ENCODE measurements at places on chromosomes 11 and 22. TPM values are rescaled to one million over a fixed set of nuclear protein-coding genes. Genes with fewer than 3 reads are reported as not detected.

Gene C11orf87
- total RNA-seq = not detected

Gene SLC37A4
- 9.3 TPM for total RNA-seq

Gene SLC7A4
- total RNA-seq = 0.23 TPM

Gene B4GAT1
- total RNA-seq = 36.6 TPM

Gene TRIM48
- total RNA-seq = not detected

Gene DRICH1
- not detected for total RNA-seq

Gene USH1C
- not detected for total RNA-seq

Gene OR4A15
- total RNA-seq = not detected

Gene RIC3
- total RNA-seq = 19.9 TPM

Gene CDC42BPG
- 0.46 TPM for total RNA-seq

Gene WT1
- not detected for total RNA-seq

Gene MMP3
- 1.3 TPM for total RNA-seq

Gene DDTL
- total RNA-seq = 0.91 TPM

Gene APLNR
- 1.7 TPM for total RNA-seq

Gene RIMBP3C
- not detected for total RNA-seq

- no peak for DNase-seq
- H3K4me3 ChIP-seq = no peak overlapping the region
- no peaks in the 10 kb centered on the region for H3K27me3 ChIP-seq
- H3K27ac ChIP-seq = no peak overlapping the region
- no peaks in the 10 kb centered on the region for H3K4me1 ChIP-seq
Measured at GRCh38 chr22:30781271-30781875, 86.7 kb downstream of the OSBP2 start.

- H3K27me3 ChIP-seq = no peaks in the 10 kb centered on the region
- H3K27ac ChIP-seq = no peak overlapping the region
- no peak for DNase-seq
Measured at GRCh38 chr11:78790784-78791183, 216.1 kb upstream of the NARS2 start.

GRCh38 chr11:57164317-57164716 lies 17.4 kb upstream of the LRRC55 start:
- no peaks in the 10 kb centered on the region for H3K36me3 ChIP-seq
- H3K4me1 ChIP-seq = no peaks in the 10 kb centered on the region
- no peak for DNase-seq
- no peak overlapping the region for H3K4me3 ChIP-seq

DNA sequence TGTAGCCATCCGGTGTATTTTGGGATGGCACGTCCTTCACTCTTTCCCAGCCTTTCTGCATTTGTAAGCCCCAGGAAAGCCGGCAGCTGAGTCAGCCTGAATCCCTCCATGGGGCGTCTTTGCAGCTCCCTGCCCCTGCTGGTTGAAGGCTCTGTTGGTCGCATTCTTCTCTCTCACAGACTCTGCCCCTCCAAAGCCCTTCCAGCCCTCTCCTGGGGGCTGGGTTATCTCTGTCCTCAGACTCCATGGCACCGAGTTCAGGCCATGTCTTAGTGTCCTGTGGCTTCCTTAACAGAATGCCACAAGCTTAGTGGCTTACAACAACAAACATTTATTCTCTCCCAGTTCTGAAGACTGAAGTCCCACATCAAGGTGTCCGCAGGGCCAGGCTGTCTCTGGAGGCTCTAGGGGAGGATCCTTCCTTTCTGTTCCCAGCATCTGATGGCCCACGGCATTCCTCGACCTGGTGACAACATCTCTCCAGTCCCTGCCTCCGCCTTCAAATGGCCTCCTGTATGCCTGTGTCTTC lies 62.2 kb downstream of the BCR start:
- H3K36me3 ChIP-seq = no peaks in the 10 kb centered on the region
- DNase-seq = no peak
- no peak overlapping the region for H3K27ac ChIP-seq
- no peak overlapping the region for H3K4me3 ChIP-seq

DNA sequence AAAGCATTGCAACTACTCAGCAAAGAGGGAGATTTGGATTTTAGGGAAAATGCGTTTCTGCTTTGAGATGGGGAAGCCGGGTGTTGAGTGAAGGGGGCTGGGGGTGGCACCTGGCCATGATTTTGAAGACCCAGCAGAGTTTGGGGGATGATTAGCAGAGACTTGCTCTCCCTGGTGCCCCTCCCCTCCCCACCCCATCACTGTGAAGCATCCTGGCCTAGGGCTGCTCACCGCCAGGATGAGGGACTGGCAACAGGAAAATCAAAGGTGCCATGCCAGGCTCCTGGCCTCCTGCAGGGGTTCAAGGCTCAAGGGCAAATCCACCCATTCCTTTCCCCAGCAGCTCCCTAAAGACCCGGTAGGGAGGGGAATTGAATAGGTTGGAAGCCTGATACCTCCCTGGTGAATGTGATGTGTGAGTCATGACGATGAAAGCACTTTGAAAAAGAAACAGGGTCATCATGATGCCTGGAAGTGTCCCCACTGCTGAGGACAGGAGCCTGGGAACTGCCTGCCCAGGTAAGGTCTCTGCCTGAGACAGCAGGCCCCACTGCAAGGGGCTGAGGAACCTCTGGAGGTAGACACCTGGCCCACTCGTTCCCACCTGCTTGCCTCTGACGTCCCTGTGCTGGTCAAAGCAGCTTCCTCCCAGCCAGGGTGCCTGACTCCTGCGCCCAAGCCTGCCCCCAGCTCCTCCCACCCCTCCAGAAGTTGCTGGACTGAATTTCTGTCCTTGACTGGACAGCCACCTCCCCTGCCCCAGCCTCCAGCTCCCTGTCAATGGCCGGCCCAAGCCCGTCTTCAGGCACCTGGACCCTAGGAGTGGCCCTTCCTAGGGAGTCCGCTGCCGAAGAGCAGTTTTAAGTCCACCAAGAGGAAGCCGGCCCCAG lies 1.7 kb downstream of the CHST1 start:
- peak overlapping the region; percentile 71 for H3K4me3 ChIP-seq
- H3K27ac ChIP-seq = no peak overlapping the region
- H3K27me3 ChIP-seq = peaks cover 27% of the 10 kb centered on the region
- DNase-seq = no peak
- peaks cover 54% of the 10 kb centered on the region for H3K4me1 ChIP-seq
- no peaks in the 10 kb centered on the region for H3K36me3 ChIP-seq

DNA sequence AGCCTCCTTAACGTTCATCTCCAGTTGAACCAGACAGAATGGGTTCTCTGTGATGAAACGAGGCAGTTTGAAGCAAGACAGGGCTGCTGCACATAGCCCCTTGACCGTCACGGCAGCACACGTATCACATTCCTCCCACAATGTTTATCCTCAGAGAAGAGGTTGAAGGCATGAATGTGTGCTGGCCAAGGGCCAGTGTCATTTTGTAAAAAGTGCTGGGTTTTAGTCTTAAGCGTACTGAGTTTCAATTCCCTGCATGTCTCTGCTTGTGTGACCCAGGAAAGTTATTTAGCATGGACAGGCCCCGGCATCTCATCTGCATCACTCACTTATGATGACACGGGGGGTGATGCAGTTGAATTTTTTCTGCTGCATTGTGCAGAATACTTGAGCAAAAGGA lies 31.6 kb downstream of the TTC12 start:
- H3K36me3 ChIP-seq = peaks cover 59% of the 10 kb centered on the region
- H3K27ac ChIP-seq = no peak overlapping the region
- no peaks in the 10 kb centered on the region for H3K27me3 ChIP-seq

DNA sequence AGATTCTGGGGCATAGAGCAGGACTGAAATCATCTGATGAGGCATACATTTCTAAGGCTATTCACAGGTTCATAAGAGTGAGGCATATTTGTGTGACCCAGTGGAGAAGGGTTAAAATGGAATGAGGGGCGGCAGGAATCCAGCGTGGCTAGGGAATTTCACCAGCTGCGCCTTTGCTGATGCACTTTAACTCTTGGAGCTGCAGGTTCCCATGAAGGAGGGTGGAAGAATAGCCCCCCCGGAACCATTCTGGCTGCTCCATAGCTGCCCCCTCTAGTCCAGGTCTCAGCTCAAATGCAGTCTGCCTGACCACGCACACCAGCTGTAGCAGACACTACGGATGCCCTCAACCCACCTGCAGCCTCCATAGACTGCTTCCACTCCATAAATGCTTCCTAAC lies 31.5 kb downstream of the TENM4 start:
- no peak for DNase-seq
- no peak overlapping the region for H3K27ac ChIP-seq
- peaks cover 19% of the 10 kb centered on the region for H3K4me1 ChIP-seq

DNA sequence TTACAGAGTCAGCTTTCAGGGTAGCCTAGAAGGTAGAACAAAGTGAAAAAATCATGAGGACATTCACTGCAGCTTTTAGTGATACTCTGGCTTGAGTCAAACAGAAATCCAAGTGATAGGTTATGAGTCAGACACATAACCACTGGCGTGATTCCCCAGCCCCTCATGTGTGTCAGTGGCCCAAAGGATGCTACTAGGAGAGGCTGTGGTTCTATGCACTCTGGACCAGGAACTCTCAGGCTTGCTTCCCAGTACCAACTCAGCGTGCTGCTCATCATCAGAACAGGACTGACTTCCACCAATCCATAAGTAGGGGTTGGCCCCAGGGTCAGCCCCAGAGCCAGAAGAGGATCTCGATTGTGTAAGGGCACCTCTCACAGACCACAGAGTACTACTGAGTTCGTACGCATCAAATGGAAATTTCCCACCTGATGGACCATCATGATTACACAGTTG lies 116.8 kb downstream of the MED15 start:
- no peaks in the 10 kb centered on the region for H3K4me1 ChIP-seq
- no peak for DNase-seq

GRCh38 chr11:16946477-16947282 lies 67.5 kb downstream of the PLEKHA7 start:
- H3K36me3 ChIP-seq = no peaks in the 10 kb centered on the region
- no peak overlapping the region for H3K27ac ChIP-seq
- no peak overlapping the region for H3K4me3 ChIP-seq
- H3K27me3 ChIP-seq = no peaks in the 10 kb centered on the region

- H3K36me3 ChIP-seq = no peaks in the 10 kb centered on the region
- no peak overlapping the region for H3K27ac ChIP-seq
- no peak for DNase-seq
- H3K4me3 ChIP-seq = no peak overlapping the region
Measured at GRCh38 chr11:16114978-16115871, 241.1 kb downstream of the SOX6 start.

GRCh38 chr11:44746894-44747293 lies 20.1 kb downstream of the TSPAN18 start:
- no peak overlapping the region for H3K4me3 ChIP-seq
- peaks cover 100% of the 10 kb centered on the region for H3K4me1 ChIP-seq
- no peaks in the 10 kb centered on the region for H3K27me3 ChIP-seq
- no peaks in the 10 kb centered on the region for H3K36me3 ChIP-seq
- H3K27ac ChIP-seq = peak overlapping the region; percentile 82

- peaks cover 7% of the 10 kb centered on the region for H3K4me1 ChIP-seq
- no peak overlapping the region for H3K27ac ChIP-seq
- no peaks in the 10 kb centered on the region for H3K36me3 ChIP-seq
- H3K27me3 ChIP-seq = no peaks in the 10 kb centered on the region
- no peak overlapping the region for H3K4me3 ChIP-seq
- no peak for DNase-seq
Measured at GRCh38 chr11:22431106-22431505, 92.9 kb downstream of the SLC17A6 start.

GRCh38 chr11:110852921-110853490 lies 140.8 kb upstream of the ARHGAP20 start:
- no peak overlapping the region for H3K4me3 ChIP-seq
- H3K36me3 ChIP-seq = no peaks in the 10 kb centered on the region
- no peak overlapping the region for H3K27ac ChIP-seq
- no peaks in the 10 kb centered on the region for H3K27me3 ChIP-seq

DNA sequence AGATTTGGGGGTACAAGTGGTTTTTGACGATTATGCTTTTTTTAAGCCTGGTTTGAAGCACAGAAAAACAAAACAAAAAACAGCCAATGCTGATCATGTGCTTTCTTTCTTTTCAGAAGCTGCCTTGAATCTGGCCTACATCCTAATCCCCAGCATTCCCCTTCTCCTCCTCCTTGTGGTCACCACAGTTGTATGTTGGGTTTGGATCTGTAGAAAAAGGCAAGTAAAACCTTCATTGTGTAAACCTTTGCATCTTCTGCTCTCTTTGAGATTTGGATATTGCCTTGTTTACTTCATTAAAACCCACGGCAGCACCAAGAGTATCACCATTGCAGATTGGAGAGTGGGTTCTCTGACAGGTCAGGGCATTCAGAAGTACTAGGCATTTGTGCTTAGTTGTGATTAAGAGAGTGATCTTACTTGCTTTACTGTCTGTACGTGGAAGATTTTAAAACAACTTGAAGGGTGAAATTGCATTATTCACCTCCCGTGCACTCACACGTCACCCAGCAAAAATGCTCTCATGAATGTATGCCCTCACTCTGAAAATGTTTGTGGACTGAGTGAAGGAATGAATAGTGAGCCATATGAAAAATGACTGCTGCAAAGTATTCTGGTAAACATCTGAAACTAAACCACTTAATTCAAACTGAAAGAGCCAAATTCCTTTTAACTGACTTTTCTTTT lies 17.0 kb downstream of the LAYN start:
- no peaks in the 10 kb centered on the region for H3K27me3 ChIP-seq
- peak overlapping the region; percentile 73 for H3K27ac ChIP-seq
- no peaks in the 10 kb centered on the region for H3K36me3 ChIP-seq
- H3K4me1 ChIP-seq = peaks cover 17% of the 10 kb centered on the region

- no peak overlapping the region for H3K27ac ChIP-seq
- no peaks in the 10 kb centered on the region for H3K4me1 ChIP-seq
- DNase-seq = no peak
- no peaks in the 10 kb centered on the region for H3K36me3 ChIP-seq
Measured at GRCh38 chr11:90701716-90702115, 478.9 kb upstream of the CHORDC1 start.

DNA sequence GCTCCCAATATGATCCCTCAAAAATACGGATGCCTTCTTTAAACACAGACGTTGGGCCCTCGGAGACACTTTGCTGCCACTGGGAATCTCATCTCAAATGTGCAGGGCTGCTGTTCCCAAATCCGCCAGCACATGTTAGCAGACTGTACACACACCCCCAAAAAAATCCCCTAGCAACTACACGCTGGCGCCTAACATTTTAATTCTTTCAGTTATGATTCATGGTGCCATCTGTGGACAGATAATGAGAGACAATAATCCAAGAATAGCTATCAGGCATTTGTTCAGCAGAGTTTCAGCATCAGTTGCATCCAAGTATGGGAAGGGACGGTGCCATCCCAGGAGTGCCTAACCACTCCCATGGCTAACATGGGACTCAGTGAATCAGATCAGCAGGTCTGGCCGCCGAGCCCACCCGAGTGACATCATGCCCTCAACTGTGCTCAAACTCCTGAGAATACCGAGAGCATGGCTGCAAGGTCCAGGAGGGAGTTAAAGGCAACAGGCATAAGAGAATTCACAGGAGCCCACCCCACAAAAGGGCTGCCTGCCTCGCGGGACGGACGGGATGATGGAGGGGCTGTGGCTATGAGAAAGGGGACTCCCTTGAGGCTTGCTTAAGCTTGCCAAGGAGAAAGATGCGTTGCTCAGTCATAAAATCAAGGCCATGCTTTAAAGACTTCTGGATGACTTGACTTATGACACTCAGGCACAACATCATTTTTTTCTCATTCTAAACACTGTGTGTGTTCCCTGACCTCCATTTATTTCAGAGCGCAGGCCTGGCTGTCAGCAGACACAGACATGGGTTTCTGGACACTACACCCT lies 337.0 kb downstream of the SHANK2 start:
- no peaks in the 10 kb centered on the region for H3K27me3 ChIP-seq
- H3K4me3 ChIP-seq = no peak overlapping the region
- no peak for DNase-seq
- peak overlapping the region; percentile 88 for H3K27ac ChIP-seq

GRCh38 chr11:45773786-45774655 lies 30.9 kb upstream of the SLC35C1 start:
- H3K36me3 ChIP-seq = no peaks in the 10 kb centered on the region
- H3K27me3 ChIP-seq = no peaks in the 10 kb centered on the region
- DNase-seq = no peak
- H3K4me3 ChIP-seq = no peak overlapping the region

GRCh38 chr11:8025816-8026215 lies 38.7 kb downstream of the EIF3F start:
- H3K36me3 ChIP-seq = no peaks in the 10 kb centered on the region
- no peak overlapping the region for H3K4me3 ChIP-seq
- no peak overlapping the region for H3K27ac ChIP-seq
